NCI-H2029 (cell line): ENCODE measurements at places on chromosomes 6 and 20.

DNA sequence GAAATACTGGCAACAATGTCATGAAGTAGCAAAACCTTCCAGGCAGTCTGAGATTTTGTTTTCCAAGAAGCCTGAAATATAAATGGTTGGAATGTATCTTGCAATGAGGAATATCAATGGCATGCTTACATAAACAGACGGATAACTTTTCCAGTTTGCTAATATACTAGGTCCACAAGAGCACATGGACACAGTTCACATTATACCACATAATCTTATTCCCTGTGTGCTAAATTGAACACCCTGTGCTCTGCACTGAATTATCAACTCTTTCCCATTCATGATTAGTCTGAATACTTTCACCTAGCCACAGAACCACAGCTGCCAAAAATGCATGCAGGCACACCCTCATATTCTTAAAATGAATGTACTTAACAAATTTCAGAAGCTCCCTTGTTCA lies 274.3 kb downstream of the COL12A1 start:
- no peak for DNase-seq

GRCh38 chr6:659716-660581 lies 3.0 kb upstream of the HUS1B start:
- DNase-seq: no peak

GRCh38 chr20:59958123-59958522 lies at the start of gene CDH26:
Gene CDH26, plus strand, starts transcription at chr20:59958423. Its CDS starts 304 bp downstream, at chr20:59958727.
- peak; percentile 60 for DNase-seq

DNA sequence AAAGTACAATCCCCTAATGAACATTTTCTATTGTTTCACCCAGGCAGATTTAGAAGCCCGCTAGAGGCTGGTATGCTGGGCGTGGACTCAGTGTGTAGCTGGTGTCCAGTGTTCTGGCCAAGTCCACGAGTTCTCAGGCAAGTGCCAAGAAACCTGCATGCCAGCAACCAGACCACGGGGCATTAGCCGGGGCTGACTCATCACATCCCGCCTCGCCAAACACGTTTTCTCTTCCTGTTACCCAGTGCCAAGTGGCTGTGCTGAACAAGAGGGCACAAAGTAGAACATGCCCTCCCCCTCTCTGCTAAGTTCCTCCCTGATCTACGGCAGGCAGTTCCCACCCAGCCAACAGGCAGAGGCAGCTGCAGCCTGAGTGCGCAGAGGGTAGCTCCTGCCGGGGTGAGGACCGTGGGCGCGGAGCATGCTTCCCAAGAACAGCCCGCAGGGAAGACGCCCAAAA lies 29.6 kb downstream of the RAMACL start:
- peak; percentile 94 for DNase-seq

DNA sequence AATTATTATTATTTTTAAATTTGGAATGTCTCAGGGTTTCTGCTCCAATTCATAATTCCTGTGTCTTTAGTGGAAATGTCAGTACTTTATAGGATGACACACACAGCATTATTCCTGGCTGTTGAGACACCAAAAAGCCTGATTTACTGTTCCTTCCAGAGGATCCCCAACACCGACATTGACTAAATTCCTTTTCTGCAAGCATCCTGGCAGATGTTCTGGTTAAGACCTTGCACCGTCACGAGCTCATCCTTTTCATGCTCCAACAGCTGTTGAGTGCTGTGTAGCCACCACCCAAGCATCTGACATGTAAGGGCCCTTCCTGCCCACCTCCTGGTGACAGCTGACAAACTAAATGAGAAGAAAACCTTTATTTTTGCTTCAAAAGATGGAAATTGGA lies 284.3 kb upstream of the SULF2 start:
- no peak for DNase-seq

DNA sequence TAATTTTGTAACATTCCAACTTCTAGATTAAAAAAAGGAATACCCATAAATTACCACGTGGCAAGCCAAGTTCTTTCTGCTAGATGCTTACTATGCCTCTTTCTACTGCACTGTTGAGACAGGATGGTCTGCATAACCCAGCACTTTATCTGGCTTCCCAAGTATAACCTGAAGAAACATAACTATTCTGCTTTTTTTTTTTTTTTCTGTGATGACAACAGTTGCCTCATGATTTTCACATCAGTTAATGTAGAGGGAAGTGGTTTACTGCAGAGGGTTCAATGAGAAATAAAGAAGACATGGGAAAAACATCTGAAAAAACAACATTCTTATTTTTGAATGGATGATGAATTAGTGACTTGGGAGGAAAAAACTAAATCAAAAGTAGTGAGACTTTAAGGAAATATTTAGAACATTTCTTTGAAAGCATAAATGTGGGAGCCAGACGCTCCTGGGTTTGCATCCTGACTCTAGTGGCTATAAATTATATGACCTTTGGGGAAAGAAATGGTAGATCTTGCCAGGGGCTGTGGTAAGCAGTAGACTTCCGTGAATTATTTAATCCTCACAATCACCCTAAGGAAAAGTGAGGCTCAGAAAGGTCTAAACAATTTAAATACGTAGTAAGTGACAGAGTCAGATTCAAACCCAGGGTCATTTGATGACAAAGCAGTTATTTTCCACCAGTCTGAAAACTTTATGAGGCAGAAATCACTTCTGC lies 230.7 kb downstream of the PHACTR1 start:
- no peak for DNase-seq

DNA sequence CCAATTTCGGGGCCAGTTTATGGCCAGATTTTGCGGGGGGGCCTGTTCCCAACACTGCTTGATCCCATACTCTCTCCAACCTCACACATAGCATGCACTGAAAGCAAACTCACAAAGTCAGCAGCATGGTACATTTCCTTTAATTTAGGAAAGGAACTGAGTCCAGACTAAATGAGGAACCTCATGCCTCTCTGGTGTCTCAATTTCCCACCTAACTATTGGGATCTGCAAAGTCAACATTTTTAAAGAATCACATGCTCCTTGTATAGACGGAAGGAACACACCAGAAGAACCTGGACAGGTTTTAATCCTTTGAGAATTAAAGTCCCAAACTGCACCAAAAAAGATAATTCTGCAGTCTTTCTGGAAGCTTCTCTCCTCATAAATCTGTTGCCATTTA lies 33.3 kb downstream of the FAM50B start:
- DNase-seq: no peak

GRCh38 chr6:11632795-11633511 lies 95.4 kb downstream of the TMEM170B start:
- DNase-seq: no peak

DNA sequence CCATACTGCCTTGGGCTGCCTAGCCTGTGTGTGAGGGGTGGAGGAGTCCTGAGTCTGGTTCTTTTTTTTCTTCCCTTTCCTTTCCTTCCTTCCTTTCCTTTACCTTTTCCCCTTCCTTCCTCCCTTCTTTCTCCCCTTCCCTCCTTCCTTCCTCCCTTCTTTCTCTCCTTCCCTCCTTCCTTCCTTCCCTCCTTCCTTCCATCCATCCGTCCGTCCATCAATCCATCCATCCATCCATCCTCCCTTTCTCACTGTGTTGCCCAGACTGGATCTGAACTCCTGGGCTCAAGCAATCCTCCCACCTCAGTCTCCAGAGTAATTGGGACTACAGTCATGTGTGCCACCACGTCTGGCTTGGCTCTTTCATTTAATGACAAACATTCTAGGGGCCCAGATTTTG lies 750.7 kb upstream of the CHD6 start:
- DNase-seq: no peak

- DNase-seq: no peak
Measured at GRCh38 chr6:163180874-163181541, 233.5 kb upstream of the QKI start.

DNA sequence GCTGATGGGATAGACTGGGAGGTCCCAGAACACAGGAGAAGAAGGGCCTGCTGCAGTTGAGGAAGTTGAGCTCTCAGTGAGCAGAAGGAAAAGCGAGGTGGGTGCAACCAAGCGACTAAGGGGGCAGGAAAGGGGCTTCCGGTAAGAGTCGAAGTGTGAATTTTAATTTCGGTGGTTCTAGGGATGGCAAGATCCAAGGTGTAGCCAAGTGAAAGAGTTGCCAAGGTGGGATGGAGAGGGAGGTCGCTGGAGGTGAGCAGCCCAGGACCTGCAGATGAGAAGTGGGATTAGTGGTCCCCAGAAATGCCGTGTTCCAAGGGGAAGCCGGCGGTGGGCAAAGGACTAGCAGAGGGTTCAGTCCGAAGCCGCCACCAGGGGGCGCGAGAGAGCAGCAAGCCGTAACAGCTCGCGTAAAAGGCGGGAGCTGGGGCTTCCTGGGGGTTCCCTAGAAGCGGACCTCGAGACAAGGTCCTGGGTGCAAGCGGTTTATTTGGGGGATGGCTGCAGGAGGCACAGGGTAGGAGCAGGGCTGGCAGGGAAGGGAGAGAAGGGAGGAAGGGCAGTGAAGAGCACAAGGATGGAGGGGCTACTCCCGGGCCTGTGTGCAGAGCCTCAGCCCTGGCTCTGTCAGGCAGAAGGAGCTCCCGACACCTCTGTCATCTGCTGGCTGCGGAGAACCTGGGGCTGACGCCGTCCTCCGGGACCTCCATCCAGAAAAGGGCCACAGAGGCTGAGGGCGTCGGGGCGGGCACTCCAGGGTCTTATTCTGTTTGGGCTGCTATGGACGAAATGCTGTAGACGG lies 103.6 kb downstream of the PAX1 start:
- DNase-seq: no peak

DNA sequence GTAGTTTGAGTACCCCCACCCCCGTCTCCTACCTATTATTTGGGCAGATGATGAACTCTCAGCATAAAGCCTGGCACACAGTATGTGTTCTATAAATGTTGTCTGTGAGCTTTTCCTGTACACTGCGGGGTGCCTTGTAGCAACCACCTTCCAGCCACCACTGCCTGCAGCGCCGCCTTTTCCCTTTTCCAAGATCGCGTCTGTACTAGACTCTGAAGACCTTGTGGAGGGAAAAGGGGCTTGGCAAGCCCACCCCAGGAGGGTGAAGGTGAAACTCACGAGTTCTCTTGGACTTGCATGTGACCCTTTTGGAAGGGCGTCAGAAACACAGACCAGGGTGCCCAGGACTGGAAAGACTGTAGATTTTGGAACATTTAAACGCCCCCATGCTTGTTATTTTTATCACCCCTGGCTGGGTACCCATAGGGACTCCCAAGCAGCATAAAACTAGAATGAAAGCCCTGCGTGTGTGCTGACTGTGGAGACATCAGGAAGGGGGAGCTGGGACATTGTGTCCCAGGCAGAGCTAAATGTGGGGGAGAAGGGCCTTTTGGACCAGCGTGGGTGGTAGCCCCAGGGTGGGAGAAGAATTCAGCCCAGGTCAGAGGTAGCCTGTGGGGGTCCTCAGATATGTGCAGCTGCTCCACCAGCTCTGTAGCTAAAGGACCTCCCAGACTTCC lies 8.3 kb downstream of the BAK1 start:
- DNase-seq: no peak

DNA sequence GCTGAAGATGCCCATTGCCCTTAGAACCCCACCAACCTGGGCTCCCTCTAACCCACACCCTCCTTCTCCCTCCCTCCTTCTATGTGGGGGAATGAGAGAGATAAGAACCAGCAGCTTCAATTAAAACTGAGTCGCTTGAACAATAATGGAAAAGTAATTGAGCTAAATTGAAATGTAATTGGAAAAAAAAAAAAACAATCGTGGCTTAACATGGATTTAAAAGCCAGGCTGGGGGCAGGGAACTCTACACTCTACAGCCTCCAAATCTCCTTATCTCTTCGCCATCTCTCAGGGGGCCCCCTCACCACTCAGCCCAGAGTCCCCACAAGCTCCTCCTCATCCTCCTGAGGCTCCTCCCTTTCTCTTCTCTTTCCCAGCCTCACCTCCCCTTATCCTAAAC lies 83.2 kb downstream of the MDGA1 start:
- DNase-seq: no peak

DNA sequence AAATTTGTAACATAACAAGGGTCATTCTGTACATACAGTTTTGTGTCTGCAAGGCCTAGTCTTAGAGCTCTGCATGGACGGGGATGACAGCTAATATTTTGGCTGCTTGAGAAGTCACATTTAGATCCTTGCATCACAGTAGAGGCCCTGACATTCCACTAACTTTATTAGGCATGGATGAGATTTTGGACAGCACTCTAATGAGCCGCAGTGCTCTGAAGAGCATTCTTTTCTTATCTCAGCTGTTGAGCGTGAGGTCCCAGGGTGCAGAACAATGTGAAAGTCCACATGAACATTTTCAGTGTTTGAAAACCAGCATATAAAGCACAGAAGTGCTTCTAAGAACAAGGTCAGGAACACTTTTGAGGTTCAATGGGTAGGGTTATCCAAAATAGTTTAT lies 58.9 kb downstream of the IPCEF1 start:
- DNase-seq: no peak

- DNase-seq: no peak
Measured at GRCh38 chr6:112210852-112211251, 43.5 kb downstream of the LAMA4 start.

- DNase-seq: no peak
Measured at GRCh38 chr6:22883061-22883717, 313.8 kb downstream of the HDGFL1 start.

DNA sequence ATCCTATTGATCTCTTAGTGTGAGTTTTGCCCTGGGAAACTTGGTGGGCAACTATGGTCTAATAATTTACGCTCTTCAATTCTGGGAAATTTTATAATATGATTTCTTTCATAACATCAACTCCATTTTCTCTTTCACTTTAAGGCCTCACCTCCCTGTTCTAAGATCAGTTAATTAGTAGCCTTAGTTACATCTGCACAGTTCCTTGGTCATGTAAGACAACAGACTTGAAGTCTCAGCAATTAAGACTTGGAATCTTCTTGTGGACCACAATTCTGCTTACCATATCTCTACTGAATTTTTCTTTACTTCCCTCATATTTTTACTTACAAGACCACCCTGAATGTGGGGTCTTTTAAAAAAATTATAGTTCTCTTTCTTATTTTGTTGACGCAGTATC lies 8.7 kb downstream of the ENPP3 start:
- DNase-seq: no peak
